ENCODE measurements at places on chromosomes 7 and 10. TPM values are rescaled to one million over a fixed set of nuclear protein-coding genes. Genes with fewer than 3 reads are reported as not detected.
A peak's percentile ranks its signal among the peaks of the same experiment; 100 is the strongest.

CYP2C9 gene
- not detected for total RNA-seq

NOD1 gene
- total RNA-seq, result 9.5 TPM

VSTM2A gene
- 0.92 TPM for total RNA-seq

PLXNA4 gene
- 9.7 TPM for total RNA-seq

GRID1 gene
- total RNA-seq, result 8.0 TPM

PRKAR2B gene
- total RNA-seq, result 145 TPM

DNA sequence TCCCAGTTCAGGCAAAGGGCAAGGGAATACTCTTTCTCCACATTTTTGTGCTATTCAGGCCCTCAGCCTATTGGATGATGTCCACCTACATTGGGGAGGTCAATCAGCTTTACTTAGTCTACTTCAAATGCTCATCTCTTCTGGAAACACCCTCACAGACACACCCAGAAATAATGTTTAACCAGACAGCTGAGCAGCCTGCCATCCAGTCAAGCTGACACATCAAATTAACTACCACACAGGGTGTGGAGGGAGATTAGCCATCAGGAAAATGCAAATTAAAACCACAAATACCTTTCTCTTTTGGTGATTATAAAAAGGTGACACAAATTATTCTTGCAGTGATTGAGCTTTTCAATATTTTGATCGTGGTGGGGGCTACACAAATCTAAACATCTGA, 74.7 kb upstream of the FZD8 start:
- H3K27ac ChIP-seq, result no peak overlapping the region
- no peaks in the 10 kb centered on the region for H3K4me1 ChIP-seq
- DNase-seq, result no peak
- H3K27me3 ChIP-seq, result no peaks in the 10 kb centered on the region
- no peaks in the 10 kb centered on the region for H3K36me3 ChIP-seq
- no peak overlapping the region for H3K4me3 ChIP-seq

DNA sequence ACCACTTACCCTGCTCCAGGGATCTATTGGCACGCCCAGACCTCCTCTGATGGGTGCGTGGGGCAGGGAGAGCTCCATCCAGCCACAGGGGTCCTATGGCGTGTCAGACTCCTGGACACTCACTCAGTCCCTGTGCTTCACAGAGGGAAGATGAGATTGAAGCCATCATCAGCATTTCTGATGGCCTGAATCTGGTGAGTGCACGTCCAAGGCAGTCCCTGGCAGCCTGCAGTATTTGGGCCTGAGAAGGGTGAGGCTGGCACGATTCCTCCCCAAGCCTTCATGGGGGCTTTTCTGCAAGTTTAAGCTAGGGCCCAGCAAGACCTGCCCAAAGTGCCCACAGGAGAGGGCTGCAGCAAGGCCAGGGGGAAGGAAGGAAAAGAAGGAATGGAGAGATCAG, 3.3 kb downstream of the CDHR1 start:
- no peak overlapping the region for H3K27ac ChIP-seq
- H3K4me3 ChIP-seq, result no peak overlapping the region
- H3K4me1 ChIP-seq, result peaks cover 8% of the 10 kb centered on the region
- DNase-seq, result no peak

DNA sequence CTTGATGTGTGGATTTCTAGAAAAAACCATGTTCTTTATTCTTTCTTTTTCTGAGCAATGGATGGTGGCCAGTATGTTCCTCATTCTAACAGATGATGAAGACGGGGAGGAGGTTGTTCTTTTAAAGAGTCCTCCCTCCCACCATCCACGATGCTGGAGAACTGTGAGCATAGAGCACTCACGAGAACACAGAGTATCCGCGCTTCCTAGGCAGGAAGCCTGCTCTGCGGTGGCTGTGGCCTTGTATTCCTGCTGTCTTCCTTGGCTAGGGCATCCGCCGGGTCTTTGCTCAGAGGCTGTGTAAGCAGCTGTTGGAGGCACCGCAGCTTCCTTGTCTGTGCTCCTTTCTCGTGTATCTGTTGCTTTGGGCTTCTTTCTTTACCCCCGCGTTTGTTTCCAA, 214.2 kb downstream of the CCDC3 start:
- H3K4me3 ChIP-seq, result no peak overlapping the region
- DNase-seq, result no peak
- no peaks in the 10 kb centered on the region for H3K4me1 ChIP-seq

GRCh38 chr7:158142657-158143056, 445.0 kb downstream of the PTPRN2 start:
- no peak overlapping the region for H3K27ac ChIP-seq
- DNase-seq, result no peak
- no peaks in the 10 kb centered on the region for H3K36me3 ChIP-seq
- no peak overlapping the region for H3K4me3 ChIP-seq
- H3K4me1 ChIP-seq, result no peaks in the 10 kb centered on the region

- no peaks in the 10 kb centered on the region for H3K4me1 ChIP-seq
- H3K27me3 ChIP-seq, result no peaks in the 10 kb centered on the region
- DNase-seq, result no peak
Measured at GRCh38 chr7:12929476-12930140, 242.2 kb downstream of the ARL4A start.

DNA sequence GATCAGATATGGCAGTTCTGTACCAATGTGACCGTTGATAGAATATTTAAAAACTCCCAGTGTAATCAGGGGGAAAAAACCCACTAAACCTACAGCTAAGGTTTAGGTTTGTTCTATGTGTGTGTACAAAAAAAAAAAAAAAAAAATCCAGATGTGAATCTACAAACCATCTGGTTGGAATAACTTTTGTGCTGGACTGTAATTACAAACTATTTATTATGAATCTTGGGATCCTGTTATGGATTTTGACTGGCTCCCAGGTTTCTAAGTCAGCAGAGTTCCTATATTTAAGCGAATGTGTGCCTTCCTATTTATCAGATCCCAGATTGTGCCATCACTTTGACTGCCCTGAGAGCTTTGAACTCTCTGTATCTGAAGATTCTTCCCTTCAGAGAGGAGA, 29.1 kb downstream of the BMPER start:
- H3K4me3 ChIP-seq, result no peak overlapping the region
- H3K27ac ChIP-seq, result no peak overlapping the region
- no peak for DNase-seq
- no peaks in the 10 kb centered on the region for H3K27me3 ChIP-seq
- H3K4me1 ChIP-seq, result no peaks in the 10 kb centered on the region

DNA sequence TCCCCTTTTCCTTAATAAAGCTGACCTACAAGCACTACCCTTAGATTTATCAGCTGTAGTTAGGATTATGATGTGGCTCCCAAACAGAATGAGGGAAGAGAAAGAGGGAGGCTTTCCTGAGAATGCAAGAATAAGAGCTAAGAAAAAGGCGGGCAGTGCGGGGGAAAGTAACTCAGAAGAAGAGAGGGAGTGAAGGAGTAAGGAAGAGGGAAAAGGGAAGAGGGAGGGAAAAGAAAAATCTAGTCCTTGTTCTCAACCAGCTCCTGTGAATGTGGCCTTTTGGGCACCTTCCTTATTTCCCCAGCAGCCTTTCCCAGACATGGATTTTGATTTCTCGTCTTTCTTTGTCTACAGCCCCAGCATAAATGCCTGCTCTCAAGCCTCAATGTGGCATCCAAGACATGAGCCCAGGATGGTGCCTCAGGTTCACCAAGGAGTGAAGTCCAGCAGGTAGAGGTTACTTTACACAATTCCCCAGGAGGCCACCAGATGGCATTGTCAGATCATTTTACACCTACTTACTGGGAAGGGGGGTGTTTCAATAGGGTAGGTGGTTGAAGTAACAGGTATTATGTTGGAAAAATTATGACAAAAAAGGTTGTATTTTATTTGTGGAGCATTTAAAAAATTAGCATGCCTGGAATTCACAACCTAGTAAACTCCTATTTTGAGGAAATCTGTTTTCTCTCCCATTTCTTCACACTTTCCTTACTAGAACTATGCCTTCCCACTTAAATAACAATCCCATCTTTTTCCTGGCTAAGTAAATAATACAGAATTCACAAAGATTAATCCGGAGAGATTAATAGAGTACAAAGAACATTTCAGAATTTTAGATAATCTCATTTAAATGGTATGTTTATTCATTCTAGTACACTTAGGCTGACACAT, 106.5 kb downstream of the HTR7 start:
- H3K4me3 ChIP-seq, result no peak overlapping the region
- H3K27me3 ChIP-seq, result peaks cover 9% of the 10 kb centered on the region
- peak; percentile 30 for DNase-seq

- no peak overlapping the region for H3K4me3 ChIP-seq
- no peak for DNase-seq
- no peak overlapping the region for H3K27ac ChIP-seq
- no peaks in the 10 kb centered on the region for H3K27me3 ChIP-seq
- peaks cover 6% of the 10 kb centered on the region for H3K4me1 ChIP-seq
Measured at GRCh38 chr7:44311561-44312495, 13.6 kb downstream of the CAMK2B start.

GRCh38 chr7:32318300-32319011, 171.7 kb downstream of the LSM5 start:
- no peak overlapping the region for H3K27ac ChIP-seq
- no peaks in the 10 kb centered on the region for H3K4me1 ChIP-seq
- no peak overlapping the region for H3K4me3 ChIP-seq
- DNase-seq, result no peak
- H3K27me3 ChIP-seq, result peaks cover 4% of the 10 kb centered on the region
- H3K36me3 ChIP-seq, result no peaks in the 10 kb centered on the region

- H3K4me3 ChIP-seq, result no peak overlapping the region
- H3K36me3 ChIP-seq, result no peaks in the 10 kb centered on the region
- no peak for DNase-seq
- H3K4me1 ChIP-seq, result no peaks in the 10 kb centered on the region
- H3K27me3 ChIP-seq, result peaks cover 7% of the 10 kb centered on the region
Measured at GRCh38 chr10:49689882-49690510, 10.5 kb downstream of the C10orf53 start.

GRCh38 chr10:71774916-71775702, 1.8 kb upstream of the VSIR start:
- H3K27me3 ChIP-seq, result no peaks in the 10 kb centered on the region
- H3K4me3 ChIP-seq, result no peak overlapping the region
- H3K36me3 ChIP-seq, result no peaks in the 10 kb centered on the region

GRCh38 chr10:2948127-2948854, 119.1 kb upstream of the PFKP start:
- H3K27me3 ChIP-seq, result no peaks in the 10 kb centered on the region
- DNase-seq, result no peak
- H3K4me1 ChIP-seq, result no peaks in the 10 kb centered on the region
- no peak overlapping the region for H3K4me3 ChIP-seq
- no peak overlapping the region for H3K27ac ChIP-seq

GRCh38 chr10:35552650-35553342, 52.3 kb upstream of the GJD4 start:
- no peak overlapping the region for H3K4me3 ChIP-seq
- no peaks in the 10 kb centered on the region for H3K36me3 ChIP-seq
- no peaks in the 10 kb centered on the region for H3K4me1 ChIP-seq
- no peak overlapping the region for H3K27ac ChIP-seq
- H3K27me3 ChIP-seq, result no peaks in the 10 kb centered on the region

DNA sequence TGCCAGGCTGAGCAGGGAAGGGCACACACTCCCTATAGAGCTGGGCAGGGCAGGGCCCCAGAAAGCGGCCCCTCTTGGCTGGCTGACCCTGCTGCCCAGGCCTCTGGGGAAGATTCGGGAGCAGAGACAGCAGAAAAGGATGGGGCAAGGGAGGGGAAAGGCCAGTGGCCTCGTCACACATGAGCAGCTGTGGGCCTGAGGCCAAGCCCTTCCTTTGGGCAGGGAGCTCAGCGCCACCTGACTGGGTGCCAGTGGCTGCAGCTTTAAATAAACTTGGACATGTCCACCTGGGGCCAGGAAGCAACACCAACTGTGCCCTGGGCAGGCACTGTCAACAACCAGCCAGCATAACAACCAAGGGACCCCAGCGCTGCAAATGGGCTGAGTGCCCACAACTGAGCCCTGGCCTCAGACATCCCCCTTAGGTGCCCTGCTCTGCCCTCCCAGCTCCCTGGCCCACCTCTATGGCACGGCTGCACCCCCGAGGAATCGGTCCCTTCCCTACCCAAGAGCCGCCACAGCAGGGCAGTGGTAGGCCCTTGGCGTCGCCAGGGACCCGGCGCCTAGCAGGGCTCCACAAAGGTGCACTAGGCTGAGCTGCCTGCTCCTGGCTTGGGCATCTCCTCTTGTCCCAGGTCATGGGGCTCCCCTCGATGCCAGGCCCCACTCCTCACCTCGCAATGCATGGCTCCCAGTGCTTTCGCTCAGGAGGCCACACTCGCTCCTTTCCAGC, 2.6 kb downstream of the CAMK2B start:
- H3K27me3 ChIP-seq, result peaks cover 8% of the 10 kb centered on the region
- H3K27ac ChIP-seq, result no peak overlapping the region
- no peak overlapping the region for H3K4me3 ChIP-seq
- no peak for DNase-seq
- H3K4me1 ChIP-seq, result no peaks in the 10 kb centered on the region

DNA sequence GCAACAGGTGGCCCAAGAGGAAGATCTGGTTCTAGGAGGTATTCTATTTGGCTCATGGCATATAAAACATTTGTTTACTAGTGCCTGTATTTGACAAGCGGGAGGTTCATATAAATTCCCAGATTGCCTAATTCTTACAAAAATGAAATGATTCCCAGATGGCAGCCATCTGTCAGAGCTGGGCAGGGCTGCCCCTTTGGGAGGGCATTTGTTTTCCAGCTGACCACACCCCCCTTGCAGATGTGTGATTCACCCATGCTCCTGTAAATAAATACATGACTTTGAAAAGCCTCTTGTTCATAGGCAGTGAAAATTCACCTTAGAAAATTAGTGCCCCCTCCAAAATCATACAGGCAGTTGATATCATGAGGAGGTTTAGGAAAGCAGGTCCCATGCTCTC, 8.6 kb downstream of the VWC2 start:
- H3K27me3 ChIP-seq, result no peaks in the 10 kb centered on the region
- H3K36me3 ChIP-seq, result no peaks in the 10 kb centered on the region
- DNase-seq, result no peak
- H3K4me1 ChIP-seq, result no peaks in the 10 kb centered on the region

DNA sequence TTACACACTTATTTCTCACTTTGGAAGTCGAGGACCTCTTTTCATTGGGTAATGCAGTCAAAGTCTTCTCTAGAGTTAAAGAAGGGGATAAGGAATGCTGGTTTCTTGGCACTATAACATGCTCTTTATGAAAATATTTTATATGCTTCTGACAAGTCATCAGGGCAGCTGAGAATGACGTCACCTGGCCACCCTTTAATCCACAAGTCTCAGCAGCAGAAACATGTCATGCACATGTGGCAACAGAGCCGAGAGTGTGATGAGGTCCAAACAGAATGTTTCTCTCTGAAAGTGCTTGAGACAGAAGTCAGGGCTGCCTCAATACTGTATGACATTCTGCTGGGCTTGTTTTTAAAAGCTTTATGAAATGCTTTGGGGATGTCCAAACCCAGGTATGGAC, 63.5 kb upstream of the C10orf90 start:
- no peak overlapping the region for H3K27ac ChIP-seq
- no peak overlapping the region for H3K4me3 ChIP-seq
- H3K36me3 ChIP-seq, result no peaks in the 10 kb centered on the region
- DNase-seq, result no peak
